ENCODE measurements at places on chromosomes 16 and 17.

DNA sequence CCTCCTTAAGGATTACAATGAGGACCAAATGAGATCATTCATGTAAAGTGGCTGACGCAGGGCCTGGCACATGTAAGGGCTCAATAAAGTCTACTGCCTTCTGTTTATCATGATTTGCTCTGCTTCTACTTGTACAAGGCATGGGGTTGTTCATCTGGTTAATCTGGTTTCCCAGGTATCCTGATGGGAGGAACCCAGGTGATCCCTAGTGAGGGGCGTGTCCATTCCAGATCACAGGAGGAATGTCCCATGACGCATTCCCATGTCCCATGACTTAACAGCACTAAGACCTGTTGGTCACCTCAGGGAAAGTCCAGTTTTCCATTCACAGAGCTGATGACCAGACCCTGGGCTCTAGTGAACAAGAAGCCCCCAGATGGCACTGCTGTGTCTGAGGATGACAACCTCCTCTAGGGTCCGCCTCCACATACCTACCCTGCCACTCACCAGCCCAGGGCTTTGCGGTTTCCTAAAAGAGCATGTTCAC is 11.5 kb upstream of the TPPP3 start:
- no peak for DNase-seq

GRCh38 chr16:57314161-57314785 is 29.8 kb upstream of the PLLP start:
- no peak for DNase-seq

DNA sequence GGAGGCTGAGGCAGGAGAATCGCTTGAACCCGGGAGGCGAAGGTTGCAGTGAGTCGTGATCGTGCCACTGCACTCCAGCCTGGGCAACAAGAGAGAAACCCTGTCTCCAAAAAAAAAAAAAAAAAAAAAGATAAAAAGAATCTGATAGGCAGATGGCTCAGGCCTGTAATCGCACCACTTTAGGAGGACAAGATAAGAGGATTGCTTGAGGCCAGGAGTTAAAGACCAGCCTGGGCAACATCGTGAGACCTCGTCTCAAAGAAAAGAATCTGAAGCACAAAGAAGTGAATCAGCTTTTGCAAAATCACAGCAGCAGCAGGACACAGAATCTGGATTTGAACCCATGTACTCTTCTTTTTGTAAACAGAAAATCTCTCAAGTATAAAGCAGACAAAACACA is 7.6 kb downstream of the NOB1 start:
- no peak for DNase-seq

DNA sequence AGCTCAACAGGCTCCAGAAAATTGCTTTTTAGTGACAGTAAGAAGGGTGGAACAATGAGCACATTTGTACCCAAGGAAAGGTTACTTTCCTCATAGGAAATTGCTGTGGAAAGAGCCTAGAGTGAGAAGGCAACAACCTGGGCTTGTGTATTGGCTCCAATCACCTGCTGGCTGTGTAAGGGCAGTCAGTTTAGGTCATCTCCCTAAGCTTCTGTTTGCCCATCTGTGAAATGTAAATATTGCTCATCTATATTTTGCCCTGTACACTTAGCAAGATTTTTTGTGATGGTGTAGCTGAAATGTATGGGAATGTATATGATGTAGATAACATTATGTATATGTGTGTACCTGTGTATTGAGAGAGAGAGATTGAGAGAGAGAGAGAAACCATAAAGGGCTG is 225.2 kb upstream of the MPHOSPH6 start:
- no peak for DNase-seq

GRCh38 chr16:58937661-58938060 is 203.5 kb upstream of the GOT2 start:
- DNase-seq = no peak

DNA sequence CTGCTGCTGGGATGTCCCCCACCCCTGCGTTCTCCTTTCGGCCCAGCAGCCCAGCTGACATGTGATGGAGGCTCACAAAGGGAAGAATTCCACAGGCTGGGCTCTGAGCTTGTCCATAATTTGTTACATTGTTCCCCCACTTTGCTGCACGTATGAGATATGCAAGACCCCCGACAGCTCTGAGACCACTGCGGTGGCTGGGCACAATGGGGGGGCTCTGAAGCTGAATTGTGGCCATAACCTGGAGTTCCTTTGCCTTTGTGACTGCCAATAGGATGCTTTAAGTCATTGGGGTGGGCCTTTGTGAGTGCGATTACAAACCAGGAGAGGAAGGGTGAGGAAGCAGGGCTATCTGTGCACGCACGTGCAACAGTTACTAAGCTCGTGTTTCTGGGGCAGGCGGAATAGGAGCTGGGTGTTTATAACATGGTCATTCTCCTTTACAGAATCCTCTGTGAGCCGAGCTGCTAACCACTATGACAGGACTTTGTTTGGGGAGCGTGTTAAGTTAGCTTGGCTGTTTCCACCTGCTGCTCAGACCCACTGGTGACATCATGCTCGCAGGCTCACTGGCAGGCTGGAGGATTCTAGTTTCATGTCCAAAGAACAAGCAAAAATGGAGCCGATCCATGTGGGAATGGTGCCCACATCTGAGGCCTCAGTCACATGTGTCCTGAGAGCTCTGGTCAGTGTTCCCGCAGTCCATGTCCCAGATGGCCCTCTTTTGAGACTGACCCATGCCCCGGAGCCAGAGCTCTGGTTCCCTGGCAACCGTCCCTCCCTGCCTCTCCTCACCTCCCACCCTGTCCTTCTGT is 208.3 kb upstream of the SALL1 start:
- no peak for DNase-seq

GRCh38 chr17:78705071-78705470 is 77.0 kb downstream of the CYTH1 start:
- no peak for DNase-seq

GRCh38 chr16:67933805-67934204 is 2.1 kb upstream of the CTRL start:
- no peak for DNase-seq

DNA sequence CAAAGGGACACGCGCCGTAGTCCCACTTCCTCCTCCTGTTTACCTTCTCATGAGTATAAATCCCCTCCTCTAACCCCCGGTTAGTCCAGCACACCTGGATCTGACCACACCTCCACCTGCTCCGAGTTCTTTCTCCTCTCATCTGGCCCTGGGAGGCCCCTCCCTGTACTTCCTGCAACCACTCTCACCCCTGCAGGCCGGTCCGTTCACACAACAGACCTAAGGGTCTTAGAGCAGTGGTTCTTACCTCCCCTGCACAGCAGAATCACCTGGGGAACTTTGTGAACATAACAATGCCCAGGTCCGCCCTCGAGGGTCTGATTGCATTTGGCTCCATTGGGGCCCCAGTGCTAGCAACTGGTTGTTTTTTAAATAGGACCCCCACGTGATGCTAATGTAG is 24.8 kb downstream of the TMEM114 start:
- DNase-seq = no peak

DNA sequence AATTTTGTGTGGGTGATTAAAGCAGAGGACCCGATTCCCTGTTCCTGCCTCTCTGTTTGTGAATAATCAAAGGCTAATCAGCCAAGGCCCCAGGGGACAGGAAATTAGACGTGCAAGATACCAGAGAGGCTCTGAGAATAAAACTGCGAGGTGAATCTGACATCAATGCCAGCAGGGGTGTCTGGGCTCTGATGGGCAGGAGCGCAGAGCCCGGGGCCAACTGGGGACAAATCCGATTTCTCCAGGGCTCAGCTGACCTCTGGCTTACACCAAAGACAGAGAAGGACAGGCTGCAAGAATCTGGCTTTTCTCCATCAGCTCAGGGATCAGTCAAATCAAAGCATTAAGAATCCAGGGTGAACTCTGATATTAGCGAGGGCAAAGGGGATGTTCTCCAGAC is 174.3 kb downstream of the XYLT1 start:
- no peak for DNase-seq

- DNase-seq = no peak
Measured at GRCh38 chr17:29112771-29113295, 67.4 kb downstream of the MYO18A start.

Measured in fibroblast of skin of abdomen (primary cell).